ENCODE measurements at places on chromosomes 16 and 17.

- no peak for DNase-seq
Observed at GRCh38 chr17:21008160-21008915, 34.5 kb downstream of the USP22 start.

GRCh38 chr17:81556175-81556691 lies 4.1 kb upstream of the FAAP100 start:
- DNase-seq: no peak

GRCh38 chr16:76824791-76825190 lies 366.2 kb upstream of the MON1B start:
- no peak for DNase-seq

DNA sequence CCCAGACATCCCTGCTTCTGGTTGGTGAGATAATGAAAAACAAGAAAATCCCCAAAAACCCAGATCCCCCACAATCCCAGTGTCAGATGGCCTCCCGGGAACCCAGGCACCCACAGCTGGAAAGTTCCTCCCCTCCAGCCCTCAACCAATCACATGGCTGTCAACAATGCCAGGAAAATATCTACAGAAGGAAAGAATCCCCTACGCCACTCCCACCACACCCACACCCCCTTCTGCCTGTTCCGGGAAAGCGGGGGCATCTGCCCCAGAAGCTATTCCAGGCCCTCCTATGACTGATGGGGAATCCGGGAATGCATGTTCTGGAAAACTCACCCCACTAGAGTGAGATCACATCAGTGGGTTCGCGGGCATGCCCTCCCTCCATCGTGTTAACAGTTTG lies 1.8 kb downstream of the TMEM95 start:
- DNase-seq: no peak

GRCh38 chr16:12240036-12240435 lies 263.5 kb downstream of the SNX29 start:
- DNase-seq: no peak

GRCh38 chr16:13926891-13927290 lies 6.9 kb downstream of the ERCC4 start:
- DNase-seq: no peak

DNA sequence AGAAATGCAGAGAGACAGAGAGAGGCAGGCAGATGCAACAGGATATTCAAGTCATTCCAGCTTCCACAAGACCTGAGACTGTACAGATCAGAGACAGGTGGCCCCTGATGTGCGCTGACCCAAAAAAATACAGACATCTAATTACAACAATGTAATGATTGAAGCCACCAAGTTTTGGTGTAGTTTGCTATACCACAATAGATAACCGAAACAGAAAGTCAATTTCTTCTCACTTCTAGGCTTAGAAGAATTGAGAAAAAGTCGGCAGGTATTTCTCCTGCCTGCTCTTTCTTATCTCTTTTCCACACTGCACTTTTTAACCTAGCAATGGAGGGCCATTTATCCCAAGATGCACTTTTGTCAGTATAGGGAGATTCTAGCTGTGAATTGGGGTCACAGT lies 949.2 kb downstream of the CDH11 start:
- DNase-seq: no peak

- no peak for DNase-seq
Observed at GRCh38 chr17:19719355-19720209, 3.2 kb upstream of the SLC47A2 start.

DNA sequence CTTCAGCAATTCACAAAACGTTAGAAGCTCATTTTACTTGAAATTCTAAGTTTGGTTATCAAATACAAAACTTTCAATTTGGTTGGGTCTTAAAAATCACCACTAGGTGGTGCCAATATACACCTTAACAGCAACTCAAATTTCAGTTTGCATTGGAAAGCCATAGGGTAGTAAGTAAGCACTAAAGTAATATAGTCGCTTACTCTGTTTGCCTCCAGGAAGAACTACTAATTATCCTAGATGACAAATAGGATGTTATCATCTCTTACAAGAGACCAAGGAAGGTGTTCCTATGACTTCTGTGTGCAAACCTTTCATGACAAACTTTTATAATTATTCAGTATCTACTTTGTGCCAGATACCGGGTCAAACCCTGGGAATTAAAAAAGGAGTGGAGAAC lies 93.3 kb downstream of the MYO1D start:
- no peak for DNase-seq

DNA sequence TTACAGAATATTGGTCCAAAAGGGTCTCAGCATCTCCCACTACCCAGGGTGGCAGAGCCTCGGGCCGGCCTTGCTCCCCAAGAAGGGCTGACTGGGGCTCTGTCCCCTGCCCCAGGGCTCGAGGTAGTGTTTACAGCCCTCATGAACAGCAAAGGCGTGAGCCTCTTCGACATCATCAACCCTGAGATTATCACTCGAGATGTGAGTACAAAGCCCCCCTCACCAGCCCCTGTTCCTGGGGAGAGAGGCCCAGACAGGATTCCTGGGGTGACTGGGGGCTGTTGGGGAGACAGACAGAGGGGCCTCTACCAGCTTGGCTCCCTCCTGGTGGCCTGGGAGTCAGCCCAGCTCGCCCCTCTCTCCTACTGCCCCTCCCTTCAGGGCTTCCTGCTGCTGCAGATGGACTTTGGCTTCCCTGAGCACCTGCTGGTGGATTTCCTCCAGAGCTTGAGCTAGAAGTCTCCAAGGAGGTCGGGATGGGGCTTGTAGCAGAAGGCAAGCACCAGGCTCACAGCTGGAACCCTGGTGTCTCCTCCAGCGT lies 6.1 kb upstream of the NLRC5 start:
- no peak for DNase-seq

- DNase-seq: no peak
Observed at GRCh38 chr17:49015179-49015923, 18.2 kb downstream of the IGF2BP1 start.

GRCh38 chr17:1548032-1548431 lies 14.6 kb downstream of the PITPNA start:
- no peak for DNase-seq

- DNase-seq: no peak
Observed at GRCh38 chr17:27586203-27586721, 44.7 kb upstream of the LGALS9 start.

DNA sequence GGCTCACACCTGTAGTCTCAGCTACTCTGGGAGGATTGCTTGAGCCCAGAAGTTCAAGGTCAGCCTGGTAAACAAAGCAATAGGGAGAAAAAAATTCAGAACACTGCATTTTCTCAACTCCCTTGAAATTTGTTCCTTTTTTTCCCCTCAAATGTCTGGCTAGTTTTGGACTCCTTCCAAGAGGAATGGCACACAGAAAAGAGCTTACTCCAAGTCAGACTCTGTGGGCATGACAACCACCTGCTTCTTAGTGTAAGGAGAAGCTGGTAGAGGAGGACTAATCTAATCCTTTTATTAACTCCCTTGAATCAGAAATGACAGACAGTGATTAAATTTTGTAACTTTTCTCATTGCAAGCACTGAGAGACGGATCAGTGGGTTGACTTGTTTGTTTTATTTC lies 27.9 kb upstream of the HYDIN start:
- DNase-seq: no peak

DNA sequence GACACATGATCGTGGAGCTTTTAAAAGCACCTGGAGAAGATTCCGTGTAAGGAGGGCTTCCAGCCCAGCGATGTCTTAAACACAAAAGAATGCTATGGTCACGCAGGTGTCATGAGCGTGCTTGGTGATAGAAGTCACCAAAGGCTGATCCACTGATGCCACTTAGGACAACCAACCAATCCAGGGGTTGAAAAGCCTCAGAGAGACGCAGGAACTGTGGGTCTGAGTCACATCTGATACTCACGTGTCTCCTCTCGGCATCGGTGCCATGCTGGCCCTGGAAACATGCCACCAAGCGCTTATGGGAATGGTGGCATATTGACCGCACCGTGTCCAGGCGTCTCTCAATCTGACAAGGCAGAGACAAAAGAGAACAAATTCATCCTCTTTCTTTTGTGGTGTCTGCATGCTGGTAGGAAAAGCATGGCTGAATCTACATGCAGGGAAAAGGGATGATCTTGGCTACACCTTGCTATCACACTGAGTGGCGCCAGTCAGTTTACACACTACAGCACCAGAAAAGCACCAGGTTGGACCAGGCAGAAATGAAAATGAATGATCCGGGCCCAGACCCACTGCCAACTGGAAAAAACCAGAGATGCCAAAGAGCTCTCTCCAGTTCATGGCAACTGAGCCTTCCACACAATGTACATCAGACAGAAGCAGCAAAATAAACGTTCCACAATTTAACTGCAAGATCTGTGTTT lies 38.0 kb downstream of the ARHGAP17 start:
- no peak for DNase-seq

- DNase-seq: no peak
Observed at GRCh38 chr16:85898521-85899442, at the start of gene IRF8. IRF8 (plus strand) TSS chr16:85899162; CDS start chr16:85903016, 3,854 bp downstream.

Data from NCI-H2081 treated with DMSO at 0.1 percent for 48 hours (cell line).